ENCODE measurements at places on chromosomes 4 and X. TPM values are rescaled to one million over a fixed set of nuclear protein-coding genes. Genes with fewer than 3 reads are reported as not detected.

The CT45A3 gene
- total RNA-seq = not detected

DNA sequence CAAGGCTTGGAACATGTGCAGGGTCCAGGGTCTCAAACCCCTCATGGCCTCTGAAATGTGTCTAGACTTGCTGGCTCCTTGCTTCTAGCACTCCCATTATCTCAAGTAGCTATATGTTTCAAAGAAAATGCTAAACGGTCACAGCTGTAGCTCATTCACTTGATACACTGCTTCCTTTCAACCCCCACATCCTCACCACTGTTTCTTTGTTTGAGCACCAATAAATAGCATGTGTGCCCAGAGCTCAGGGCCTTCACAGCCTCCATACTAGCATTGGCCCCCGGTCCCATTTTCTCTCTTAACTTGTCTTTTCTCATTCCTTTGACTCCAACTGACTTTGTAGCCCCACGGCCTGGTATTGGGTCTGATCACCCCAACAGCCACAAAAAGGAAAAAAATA, 801.8 kb downstream of the STIM2 start:
- H3K27ac ChIP-seq = no peak overlapping the region
- H3K4me3 ChIP-seq = no peak overlapping the region
- H3K4me1 ChIP-seq = peaks cover 4% of the 10 kb centered on the region
- no peaks in the 10 kb centered on the region for H3K27me3 ChIP-seq
- no peaks in the 10 kb centered on the region for H3K36me3 ChIP-seq

The PABPC5 gene
- 5.0 TPM for total RNA-seq

The MAOB gene
- total RNA-seq = 1.5 TPM

DNA sequence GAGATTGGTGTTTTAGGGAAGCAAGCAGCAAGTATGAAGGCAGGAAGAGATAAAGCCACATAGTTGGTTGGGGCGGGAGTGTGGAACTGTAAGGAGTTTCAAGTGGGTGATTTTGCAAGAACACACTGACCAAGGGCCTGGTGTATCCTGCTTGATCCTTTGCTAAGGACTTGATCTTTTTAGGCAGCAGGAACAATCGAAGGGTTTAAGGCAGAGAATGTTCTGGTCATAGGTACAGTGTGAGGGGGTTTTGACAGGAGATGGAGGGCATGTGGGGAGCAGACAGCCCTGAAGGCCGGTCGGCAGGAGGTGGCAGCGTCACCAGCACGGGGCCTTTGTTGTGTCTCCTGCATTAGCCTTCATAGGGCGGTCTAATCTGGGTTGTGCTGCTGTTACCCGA, 54.7 kb downstream of the FAM193A start:
- no peaks in the 10 kb centered on the region for H3K36me3 ChIP-seq
- peaks cover 34% of the 10 kb centered on the region for H3K4me1 ChIP-seq
- no peak overlapping the region for H3K4me3 ChIP-seq

DNA sequence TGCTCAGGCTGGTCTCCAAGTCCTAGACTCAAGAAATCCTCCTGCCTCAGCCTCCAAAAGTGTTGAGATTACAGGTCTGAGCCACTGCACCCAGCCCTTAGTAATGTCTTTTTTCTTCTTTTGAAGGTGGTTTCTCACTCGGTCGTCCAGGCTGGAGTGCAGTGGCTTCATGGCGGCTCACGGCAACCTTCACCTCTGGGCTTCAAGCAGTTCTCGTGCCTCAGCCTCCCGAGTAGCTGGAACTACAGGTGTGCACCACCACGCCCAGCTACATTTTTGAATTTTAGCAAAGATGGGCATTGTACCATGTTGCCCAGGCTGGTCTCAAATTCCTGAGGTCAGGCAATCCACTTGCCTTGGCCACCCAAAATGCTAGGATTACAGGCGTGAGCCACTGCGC, 32.3 kb upstream of the ASMTL start:
- no peak for DNase-seq
- no peaks in the 10 kb centered on the region for H3K4me1 ChIP-seq
- H3K36me3 ChIP-seq = no peaks in the 10 kb centered on the region
- H3K4me3 ChIP-seq = no peak overlapping the region
- H3K27ac ChIP-seq = no peak overlapping the region

- H3K36me3 ChIP-seq = no peaks in the 10 kb centered on the region
- H3K27me3 ChIP-seq = no peaks in the 10 kb centered on the region
- no peak for DNase-seq
- H3K4me3 ChIP-seq = no peak overlapping the region
These were observed 9.3 kb upstream of the SAT1 start for GRCh38 chrX:23773601-23774175.

The MAGEA4 gene
- total RNA-seq = not detected

- no peaks in the 10 kb centered on the region for H3K4me1 ChIP-seq
- no peaks in the 10 kb centered on the region for H3K27me3 ChIP-seq
- H3K4me3 ChIP-seq = no peak overlapping the region
- no peaks in the 10 kb centered on the region for H3K36me3 ChIP-seq
- H3K27ac ChIP-seq = no peak overlapping the region
These were observed 270.1 kb upstream of the LDB2 start for GRCh38 chr4:17168571-17168970.

GRCh38 chr4:100288161-100288560, 97.9 kb upstream of the DDIT4L start:
- H3K27ac ChIP-seq = no peak overlapping the region
- no peaks in the 10 kb centered on the region for H3K27me3 ChIP-seq
- no peak overlapping the region for H3K4me3 ChIP-seq
- H3K4me1 ChIP-seq = peaks cover 29% of the 10 kb centered on the region
- DNase-seq = no peak

GRCh38 chr4:169151671-169152070, 119.1 kb downstream of the SH3RF1 start:
- H3K27me3 ChIP-seq = no peaks in the 10 kb centered on the region
- H3K4me3 ChIP-seq = no peak overlapping the region
- no peaks in the 10 kb centered on the region for H3K36me3 ChIP-seq
- no peaks in the 10 kb centered on the region for H3K4me1 ChIP-seq
- no peak overlapping the region for H3K27ac ChIP-seq
